Myocyte (in vitro differentiated cells): ENCODE measurements at places on chromosomes 2 and 18.
A peak's percentile ranks its signal among the peaks of the same experiment; 100 is the strongest.

DNA sequence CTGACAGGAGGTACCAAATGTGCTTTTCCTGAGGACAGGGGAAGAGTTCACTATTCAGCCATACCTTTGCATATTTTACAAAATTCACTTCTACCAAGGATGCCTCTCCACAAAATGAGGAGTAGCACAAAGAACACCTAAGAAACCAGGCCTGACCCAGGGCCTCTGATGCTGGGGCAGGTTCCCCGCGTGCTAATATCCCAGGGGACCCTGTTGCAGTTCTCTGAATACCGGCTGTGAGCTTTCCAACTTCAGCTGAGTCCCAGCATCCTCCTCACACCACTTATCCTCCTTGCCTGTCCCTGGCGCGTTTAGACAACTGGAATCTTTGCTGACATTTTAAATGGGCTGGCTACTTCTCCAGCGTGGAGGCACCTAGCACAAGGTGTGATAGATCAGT lies 142.3 kb downstream of the BCL2 start:
- DNase-seq: no peak

DNA sequence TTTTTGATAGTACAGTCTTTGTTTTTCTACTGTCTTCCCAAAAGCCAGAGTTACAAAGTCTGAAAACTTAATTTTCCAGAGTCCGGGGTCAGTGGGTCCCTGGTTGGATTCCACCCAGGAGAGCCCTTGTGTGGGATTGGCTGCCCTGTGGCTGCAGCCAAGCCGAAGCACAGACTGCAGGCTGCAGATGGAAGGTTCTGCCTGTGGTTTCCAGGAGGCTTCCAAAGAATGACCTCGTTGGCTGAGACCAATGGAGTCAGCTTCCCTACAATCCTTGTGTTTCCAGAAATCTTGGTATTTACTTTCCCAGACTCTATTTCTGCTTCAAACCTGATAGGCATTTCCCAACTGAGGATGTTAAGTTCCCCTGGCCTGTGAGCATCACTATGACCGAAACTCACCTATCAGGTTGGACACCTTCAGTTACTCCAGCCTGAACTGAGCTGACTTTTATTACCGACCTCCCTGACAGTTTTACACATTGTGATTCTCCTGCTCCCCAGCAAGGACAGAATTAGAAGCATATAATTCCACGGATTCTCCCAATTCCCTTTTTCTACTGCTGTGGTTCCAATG lies 117.5 kb upstream of the CCDC68 start:
- peak; percentile 11 for DNase-seq

DNA sequence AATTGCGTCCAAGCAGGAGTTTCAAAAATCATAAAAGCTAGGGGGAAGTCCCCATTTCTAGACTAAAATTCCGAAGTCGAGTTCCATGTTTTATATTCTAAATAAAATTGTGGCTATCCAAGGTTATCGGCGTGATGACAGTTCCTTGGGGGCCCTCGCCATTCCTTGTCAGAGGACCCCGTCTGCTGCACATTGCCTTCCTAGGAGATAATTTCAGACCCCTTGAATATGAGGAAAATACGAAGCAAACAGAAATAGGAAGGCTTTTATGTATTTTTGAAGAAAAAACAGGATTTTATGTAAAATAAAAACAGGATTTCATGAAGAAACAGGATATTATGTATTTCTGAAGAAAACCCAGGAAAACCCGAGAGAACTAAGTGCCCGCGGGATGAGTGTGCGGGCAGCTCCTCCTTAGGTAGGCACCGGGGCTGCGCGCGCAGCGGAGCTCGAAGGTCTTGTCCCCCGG lies 465 bp upstream of the PLEKHA3 start:
- DNase-seq: no peak

DNA sequence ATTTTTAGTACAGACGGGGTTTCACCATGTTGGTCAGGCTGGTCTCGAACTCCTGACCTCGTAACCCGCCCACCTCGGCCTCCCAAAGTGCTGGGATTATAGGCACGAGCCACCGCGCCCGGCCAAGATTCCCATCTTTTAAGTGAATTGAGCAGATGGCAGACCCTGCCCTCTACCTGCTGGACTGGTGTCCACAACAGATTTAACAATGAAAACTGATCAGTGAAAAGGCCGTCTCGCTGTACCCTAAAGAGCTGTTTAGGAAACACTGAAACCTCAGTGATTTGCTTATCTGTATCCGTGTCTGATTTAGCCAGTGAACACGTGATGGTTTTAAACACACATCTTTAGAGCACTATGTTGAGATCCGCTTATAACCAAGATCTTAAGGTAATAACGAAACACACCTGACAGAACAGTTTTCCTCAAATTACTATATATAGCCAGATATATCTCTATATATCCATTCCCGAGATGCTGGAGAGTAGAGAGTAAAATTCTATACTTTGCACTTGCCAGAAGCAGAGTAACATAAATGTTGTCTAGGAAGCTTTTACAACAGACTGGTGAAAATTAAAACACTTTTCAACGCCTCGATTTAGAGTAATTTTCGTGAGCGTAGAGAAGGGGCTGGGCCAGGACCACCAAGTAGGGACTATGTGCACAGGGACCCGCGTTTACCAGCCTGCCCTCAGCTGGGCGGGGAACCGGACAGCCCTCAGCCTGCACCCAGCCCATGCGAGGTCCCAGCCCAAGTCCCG lies 594 bp downstream of the FAM161A start:
- peak; percentile 7 for DNase-seq

DNA sequence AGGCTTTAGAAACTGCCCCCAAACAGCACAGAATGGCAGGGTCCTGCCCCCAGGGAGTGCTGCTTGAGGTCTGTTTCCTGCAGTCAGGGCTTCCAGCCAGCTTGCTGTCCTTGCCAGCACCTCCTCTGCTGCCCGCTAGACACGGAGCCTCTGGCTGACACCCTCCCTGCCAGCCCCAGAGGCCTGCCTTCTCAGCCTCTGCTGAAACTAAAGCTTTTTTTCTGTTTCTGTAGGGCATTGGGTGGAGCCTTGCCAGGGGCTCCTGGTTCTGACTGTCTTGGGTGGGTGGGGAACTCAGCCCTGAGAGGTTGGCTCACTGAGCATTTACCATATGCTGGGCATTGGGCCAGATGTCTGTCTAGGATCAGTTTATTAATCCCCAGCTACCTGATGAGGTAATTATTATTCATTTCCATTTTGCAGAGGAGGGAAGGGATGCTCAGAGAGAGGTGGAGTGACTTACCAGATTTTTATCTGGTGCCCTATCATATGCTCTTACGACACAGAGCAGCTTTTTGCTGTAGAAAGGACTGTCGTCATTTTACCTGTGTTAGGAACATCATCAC lies 35.4 kb downstream of the INPP4A start:
- peak; percentile 57 for DNase-seq

- DNase-seq: no peak
Measured at GRCh38 chr2:110805894-110806452, 73.6 kb downstream of the ACOXL start.

DNA sequence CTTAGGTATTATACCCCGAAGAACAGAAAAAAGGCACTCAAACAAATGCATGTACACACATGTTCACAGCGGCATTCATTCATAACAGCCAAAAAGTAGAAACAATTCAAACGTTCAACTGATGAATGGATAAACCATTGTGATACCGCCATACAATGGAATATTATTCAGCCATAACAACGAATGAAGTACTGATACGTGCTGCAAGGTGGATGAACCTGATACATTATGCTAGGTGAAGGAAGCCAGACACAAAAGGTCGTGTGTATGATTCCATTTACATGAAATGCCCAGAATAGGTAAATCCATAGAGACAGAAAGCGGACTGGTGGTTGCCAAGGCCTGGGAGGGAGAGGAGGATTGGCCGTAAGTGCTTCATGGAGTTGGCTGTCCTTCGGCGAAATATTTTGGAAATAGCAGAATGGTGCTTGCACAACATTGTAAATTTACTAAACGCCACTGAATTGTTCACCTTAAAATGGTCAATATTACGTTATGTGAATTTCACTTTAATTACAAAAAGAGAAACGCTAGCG lies 750 bp upstream of the RMP24 start:
- DNase-seq: no peak

- peak; percentile 18 for DNase-seq
Measured at GRCh38 chr2:127525691-127526131, 578 bp downstream of the IWS1 start.

- no peak for DNase-seq
Measured at GRCh38 chr2:102004581-102004980, 12.8 kb downstream of the IL1R2 start.

- DNase-seq: no peak
Measured at GRCh38 chr18:9944805-9945204, 31.0 kb downstream of the VAPA start.
